ENCODE measurements at places on chromosomes 4 and X.

DNA sequence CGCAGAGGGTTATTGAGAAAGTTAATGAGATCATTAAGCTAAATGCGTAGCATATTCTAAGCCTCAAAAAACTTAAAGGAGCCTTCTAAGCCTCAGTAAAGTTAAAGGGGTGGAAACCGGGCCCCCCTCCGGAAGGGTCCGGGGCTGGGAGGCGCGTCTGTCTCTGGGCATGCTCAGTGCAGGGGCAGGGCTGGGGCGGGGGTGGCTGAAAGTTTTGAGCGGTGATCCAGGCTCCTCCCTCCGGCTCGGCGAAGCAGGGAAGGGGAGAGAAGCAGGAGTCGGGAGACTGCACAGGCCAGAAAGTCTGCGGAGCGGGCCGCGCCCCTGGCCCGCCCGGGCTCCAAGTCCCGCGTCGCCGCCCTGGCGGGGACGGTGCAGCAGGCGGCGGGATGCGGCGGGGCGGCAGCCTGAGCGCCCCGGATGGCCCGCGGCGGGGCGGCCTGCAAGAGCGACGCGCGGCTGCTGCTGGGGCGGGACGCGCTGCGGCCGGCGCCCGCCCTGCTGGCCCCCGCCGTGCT, at the start of gene EVC:
TSS of gene EVC (plus strand) at position 241 of the 518 bp plus-strand sequence. CDS start at position 421, 180 bp downstream.
- peak; percentile 1 for DNase-seq

DNA sequence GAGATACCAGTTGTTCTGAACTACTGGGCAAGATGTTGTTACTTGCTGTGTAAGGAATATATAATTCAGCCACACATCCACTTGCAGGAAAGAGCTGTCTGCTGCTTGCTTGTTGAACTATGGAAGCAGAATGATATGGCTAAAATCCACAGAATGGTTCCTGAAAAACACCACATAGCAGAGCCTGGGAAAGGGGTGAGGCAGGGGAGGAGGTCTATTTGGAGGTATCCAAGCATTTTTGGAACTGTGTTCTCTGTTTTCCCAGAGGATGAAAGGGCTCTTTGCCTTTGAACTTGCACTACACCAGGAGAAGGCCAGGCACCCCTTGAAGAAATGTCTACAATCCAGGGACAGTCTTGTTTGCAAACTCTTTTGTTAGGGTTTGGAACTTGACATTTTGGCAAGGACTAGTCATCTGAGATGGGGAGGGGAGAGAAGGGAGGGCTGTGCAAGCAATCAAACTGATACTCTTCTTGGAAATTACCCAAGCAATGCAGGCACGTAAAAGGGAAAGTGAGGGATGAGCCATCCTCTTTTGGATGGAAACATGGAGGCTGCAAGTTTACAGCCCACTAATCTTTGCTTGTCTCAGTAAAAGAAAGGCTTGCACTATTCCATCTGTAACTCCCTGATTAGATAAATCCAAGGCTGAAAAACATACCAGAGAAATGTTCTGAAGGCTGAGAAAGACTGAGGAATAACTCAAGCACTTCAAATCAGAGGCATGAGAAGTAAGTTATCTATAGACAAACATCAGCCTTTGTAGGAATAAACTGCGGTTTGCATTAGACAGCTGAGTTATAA, 141.0 kb downstream of the TSPAN5 start:
- no peak for DNase-seq

DNA sequence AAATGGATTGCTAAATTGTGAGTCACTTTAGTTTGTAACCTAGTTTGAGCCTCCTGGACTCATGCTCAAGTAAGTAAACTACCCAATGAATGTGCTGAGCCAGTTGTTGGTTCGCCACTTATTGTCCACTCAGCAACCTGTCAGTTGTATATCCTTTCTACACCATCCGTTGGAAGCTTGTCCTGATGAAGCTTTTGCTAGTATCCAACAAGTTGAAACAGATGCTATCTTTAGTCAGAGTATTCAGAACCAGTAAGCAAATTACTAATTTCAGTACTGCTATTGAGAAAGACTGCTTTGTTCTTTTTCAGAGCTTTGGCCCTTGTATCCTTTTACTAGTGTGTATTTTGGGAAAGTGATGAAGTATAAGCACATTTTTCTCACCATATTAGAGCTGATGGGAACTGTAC, 4.3 kb upstream of the NAA15 start:
- no peak for DNase-seq

DNA sequence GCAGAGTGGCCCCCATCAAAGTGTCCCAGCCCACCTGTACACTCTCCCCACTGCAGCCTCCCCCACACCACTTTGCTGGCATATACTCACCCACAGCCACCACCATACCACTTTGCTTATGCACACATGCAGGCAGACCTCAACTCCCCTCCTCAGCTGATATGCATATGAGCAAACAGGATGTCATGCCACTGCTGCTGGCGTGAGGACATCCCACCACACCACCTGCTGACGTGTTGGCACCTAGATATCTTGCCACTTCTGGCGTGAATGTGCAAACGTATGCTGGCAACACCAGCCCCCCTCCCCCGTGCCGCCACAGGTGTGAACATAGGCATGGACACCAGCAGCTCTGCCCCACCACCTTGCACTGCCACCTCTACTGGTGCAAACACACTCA, 22.4 kb upstream of the MAGEA8 start:
- no peak for DNase-seq

- DNase-seq = no peak
These were observed 52.8 kb upstream of the SRPX start for GRCh38 chrX:38273453-38273852.

- no peak for DNase-seq
These were observed 194.4 kb upstream of the RPL34 start for GRCh38 chr4:108425988-108426387.

DNA sequence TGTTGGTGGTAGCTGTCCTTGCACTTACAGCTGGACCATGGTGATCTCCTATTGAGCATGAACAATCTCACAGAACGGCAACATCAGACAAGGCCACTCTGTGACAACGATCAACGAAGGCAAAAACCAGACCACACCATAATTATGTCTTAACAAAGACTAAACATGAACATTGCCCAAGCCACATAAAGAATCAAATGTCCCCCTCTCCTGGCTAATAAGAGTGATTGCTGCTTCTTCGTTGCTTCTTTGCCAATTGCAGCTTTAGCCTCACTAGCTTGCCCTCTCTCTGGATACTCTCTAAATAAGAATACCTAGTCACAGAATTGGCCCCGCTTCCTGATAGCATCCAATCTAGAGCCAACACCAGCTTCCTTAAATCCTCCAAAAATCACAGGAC, 41.5 kb upstream of the PGRMC1 start:
- DNase-seq = no peak

- DNase-seq = peak; percentile 61
These were observed 143.5 kb upstream of the GALNT7 start for GRCh38 chr4:173025131-173025530.

DNA sequence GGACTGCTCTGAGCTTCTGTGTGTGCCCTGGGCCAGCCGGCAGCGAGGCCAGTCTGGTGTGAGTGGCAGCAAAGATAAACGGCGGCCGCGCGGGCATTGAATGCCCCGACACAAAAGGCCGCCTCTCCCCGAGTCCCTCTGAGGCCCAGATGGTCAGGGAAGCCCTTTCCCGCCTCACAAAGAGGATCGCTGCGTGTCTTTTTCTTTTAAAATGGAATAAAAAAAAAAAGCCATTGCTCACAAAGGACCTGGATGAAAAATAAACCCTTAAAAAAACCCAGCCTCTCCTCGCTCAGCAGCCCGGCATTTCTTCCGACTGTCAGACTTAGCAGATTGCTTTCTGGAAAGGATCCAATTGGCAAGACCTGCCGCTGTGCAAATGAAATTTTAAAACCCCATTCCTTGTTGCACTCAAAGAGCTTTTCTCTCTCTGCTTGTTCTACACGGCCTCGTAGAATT, 578.7 kb downstream of the BCOR start:
- DNase-seq = peak; percentile 17

Measured in NCI-H748 treated with DMSO at 0.1 percent for 48 hours (cell line).